Bronchial epithelial cell (primary cell): ENCODE measurements at places on chromosomes 2 and 18.

GRCh38 chr18:31497836-31498573 is at the start of gene DSG2:
TSS of gene DSG2 (plus strand) at chr18:31498177. CDS start at chr18:31498252, 75 bp downstream.
- peak; percentile 53 for DNase-seq

DNA sequence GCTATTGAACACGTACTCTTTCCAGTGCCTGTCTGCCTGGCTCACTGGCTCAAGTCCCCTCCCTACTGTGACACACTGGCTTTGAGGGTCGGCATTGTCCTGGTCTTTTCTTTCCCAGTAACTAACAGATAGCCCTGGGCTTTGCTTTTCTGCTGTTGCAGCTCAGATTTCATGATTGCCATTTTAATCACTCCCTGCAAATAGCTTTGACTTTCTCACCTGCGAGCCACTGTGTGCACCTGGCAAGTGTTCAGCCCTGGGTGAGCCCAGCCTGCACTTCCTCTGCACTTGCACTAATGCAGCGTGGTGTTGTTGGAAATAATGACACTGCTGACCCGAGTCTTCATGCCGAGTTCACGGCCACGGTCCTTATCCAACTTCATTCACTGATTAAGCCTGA is 52.9 kb downstream of the DCDC2C start:
- DNase-seq, result no peak

- DNase-seq, result peak; percentile 85
Observed at GRCh38 chr2:43714164-43714563, 37.9 kb upstream of the C1GALT1C1L start.

GRCh38 chr2:174337337-174338146 is 2.8 kb downstream of the SP9 start:
- no peak for DNase-seq

DNA sequence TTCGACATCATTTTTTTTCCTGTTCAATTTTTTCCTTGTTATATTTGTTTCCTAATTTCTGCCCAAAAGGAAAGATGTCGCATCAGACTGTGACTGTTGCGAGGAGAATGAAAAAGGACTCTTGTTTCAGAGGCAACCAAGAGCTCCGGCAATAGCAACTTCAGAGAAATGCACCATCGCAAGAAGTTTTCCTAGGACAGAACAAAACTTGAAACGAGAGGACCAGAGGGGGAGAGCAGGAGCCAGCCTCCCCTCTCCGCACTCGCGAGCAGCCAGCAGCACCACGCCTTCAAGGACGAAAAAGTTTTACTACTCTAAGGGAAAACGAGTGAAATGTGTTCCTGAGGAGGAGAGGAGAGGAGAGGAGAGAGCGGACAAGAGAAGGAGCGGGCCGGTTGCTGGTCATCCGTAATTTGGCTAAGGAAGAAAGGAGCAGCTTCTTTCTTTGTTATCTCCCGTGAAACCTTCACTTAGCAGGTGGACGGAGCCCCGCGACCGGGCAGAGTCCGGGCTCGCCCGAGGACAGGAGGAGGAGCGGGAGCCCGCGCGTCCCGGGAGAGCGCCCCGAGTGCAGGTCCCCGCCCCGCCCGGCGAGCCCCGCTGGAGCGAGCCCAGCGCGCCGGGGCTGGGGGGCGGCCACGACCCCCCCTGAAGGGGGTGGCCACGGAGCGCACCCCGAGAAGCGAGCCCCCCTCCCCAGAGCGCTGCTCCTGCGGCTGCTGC is 744 bp downstream of the POU3F3 start:
- no peak for DNase-seq

DNA sequence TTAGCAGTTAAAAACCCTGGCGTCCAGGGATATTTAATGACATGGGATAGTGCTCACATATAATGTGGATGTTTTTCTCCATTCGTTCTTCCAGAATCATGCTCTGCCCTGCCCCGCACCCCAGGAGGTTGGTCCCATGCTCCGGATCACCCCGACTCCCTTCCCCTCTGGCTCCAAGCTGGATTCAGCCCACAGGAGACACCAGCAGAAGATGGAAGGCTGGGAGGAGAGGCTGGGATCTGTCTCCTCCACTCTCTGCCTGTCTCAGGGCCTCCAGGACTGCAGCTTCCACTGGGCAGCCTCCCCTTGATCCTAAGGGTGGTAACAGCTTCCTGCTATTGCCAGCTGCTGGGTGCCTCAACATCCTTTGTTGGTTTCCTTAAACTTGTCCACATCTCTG is 24.5 kb downstream of the TMEM177 start:
- no peak for DNase-seq

DNA sequence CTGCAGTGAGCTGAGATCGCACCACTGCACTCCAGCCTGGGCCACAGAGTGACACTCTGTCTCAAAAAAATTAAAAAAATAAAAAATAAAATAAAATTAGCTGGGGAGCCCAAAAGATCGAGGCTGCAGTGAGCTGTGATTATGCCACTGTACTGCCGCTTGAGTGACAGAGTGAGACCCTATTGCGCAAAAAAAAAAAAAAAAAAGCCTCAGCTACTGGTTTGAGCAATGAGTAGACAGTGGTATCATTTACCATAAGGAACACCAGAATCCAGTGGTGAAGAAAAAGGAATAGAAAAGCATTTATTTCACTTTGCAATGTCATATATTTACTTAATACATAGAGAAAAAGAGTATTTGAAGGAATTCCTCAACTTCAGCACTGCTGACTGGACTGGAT is 3.0 kb downstream of the SAP130 start:
- no peak for DNase-seq

- DNase-seq, result peak; percentile 38
Observed at GRCh38 chr2:229268626-229269025, 2.5 kb downstream of the PID1 start.

DNA sequence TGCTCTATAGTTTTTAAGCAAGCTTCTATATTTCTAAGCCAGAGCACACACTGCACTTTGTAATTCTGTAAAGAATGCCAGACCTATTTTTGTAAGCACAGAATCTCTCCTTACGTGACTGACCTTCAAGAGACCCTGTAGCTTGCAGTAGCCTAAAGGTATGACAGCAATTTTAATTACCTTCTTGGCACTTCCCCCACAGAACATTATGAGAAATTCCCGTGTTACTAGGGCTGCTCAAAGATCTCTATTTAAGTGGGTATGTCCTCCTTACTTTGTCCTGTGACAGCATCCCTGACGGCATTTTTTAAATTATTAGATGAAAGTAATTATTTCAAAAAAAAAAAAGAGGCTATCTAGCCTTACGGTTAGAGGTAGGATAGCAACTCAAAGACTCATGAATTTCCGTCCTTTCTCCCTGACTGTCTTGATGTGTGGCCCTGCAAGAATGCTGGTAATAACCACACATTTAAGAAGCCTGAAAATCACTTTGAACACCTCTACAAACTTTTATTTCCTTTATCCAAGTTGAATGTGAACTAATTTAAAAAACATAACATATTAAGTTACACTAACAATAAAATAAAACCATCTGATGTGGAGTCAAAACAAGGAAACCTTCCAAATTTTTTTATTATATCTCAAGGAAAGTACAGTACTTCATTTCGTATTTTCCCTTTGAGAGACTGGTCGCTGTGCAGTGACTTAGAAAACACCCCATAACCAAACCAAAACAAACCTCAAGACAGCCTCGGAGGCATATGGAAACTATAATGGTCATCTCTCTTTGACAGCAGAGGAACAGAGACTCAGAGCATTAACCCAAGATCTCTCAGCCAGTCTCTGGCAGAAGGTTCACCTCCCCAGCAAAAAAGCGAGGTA is 54.9 kb downstream of the THUMPD2 start:
- no peak for DNase-seq

DNA sequence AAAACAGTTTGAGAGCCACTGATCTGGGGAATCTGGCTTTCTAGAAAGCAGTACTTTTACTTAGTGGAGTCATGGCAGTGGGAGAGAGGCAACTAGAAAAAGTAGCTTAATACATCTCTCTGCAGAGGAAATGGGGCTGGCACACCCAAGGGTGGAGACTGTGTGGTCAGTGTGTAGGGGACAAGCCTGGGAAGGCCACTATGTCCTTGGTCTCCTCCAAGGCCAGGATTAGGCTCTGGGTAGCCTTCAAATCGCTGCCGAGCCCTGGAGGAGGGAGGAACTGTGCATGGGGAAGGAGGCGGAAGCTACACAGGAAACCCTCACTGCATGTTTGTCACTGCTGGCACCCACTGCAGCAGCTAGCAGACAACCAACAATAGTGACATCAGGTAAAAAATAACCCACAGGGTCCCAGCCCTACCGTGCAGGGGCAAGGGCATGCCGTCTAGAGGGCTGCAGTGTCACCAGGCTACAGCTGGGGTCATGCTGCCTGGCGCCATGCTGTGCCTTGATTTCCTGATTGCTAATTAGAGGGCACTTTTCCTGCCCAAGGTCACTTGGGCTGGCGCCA is 34.8 kb downstream of the LBH start:
- DNase-seq, result no peak

DNA sequence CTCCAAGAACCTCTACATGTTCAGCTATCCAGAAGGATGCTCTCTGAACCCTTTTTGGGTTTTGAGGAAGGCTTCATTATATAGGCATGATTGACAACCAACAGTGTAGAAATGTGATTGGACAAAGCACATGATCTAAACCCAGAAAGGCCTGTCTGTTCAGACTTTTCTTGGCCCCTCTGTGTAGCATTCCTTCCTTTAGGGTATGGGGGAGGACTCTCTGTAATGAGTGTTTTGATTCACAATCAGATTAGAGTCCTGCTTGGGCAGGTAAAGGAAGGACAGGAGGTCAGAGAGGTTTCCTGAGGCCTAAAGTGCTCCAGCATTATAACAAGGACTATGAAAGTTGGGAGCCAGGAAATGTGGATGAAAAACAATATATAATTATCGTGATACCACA is 13.6 kb downstream of the GULP1 start:
- no peak for DNase-seq

DNA sequence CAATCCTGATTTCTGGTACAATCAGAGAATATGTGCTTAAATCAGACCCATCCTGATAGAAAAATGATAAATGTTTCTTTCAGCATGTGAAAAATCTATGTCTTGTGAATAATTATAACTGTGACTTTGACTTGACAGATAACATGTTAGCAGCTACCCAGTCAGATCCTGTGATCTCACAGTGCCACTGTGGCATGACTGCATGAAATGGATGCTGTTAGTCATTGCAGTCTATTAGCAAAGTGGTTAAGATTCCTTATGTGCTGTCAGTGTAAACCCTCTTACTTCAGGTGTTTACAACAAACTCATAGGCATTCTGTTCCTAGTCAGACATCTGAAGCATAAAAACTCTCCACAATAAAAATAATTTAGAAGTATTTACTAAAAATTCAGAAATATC is 244.6 kb upstream of the RND3 start:
- peak; percentile 79 for DNase-seq

DNA sequence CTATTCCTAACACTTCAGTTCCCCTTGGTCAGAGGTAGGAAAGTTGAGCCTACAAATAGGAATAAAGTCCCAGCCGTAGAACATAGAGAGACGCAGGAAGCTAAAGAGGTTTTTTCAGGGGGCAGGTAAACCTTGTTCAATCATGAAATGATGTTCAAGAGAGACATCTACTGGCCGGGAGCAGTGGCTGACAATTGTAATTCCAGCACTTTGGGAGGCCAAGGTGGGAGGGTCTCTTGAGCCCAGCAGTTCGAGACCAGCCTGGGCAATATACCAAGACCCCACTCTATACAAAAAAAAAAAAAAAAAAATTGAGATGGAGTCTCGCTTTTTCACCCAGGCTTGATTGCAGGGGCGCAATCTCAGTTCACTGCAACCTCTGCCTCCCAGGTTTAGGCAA is 66.7 kb upstream of the DNAJC10 start:
- peak; percentile 29 for DNase-seq

DNA sequence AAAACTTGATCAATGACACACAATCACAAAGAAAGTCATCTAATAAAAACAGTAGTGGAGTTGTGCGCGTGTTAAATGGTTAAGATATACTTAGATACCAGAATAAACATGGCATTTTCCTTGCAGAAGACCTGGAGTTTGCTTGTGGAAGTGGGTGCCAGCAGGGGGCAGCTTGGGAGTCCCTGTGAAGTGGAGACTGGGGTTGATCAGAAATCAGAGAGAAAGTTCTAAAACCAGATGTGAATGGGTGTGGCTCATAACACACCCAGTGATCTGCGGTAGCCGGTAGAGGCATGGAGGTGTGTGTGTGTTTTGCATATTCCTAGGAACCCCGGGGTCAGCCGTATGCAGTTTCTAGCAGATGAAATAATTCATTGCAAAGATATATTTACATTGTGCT is 300.1 kb upstream of the TRIB2 start:
- peak; percentile 43 for DNase-seq

DNA sequence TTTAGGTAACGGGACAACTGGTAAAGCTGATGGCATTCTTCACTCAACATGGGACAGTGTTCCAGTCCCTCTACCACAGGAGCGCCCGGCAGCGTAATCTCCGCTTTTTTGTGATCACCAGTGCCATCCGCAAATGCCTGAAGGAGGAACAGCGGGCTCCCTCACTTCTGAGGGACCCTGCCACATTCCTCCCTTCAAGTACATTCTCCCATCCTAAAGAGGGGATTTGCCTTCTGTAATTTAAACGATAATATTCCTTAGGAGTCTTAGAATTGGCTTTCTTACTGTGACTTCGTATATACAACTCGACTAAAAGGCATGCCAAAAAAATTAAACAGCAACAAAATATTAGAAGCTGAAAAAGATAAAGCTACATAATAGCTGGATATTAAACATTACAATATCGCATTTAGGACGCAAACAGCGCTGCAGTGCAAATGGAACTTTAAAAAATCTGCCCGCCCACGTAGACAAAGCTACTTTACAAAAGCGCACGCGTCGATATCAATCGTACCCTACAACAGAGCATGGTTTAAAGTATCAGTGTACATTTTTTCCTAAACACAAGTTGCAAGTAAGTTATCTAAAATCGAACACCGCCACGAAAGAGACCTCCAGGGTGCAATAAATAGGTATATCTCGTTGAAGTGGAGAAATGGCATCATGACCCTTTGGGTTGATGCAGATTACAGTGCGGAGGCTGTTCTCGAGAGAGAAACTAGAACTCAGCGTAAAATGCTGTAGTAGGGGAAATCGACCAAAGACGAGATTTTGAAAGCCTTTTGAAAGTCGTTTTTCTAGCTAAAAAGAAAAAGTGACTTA is 2.3 kb upstream of the VSNL1 start:
- DNase-seq, result peak; percentile 53

- DNase-seq, result no peak
Observed at GRCh38 chr18:35618696-35619095, 37.2 kb downstream of the GALNT1 start.

DNA sequence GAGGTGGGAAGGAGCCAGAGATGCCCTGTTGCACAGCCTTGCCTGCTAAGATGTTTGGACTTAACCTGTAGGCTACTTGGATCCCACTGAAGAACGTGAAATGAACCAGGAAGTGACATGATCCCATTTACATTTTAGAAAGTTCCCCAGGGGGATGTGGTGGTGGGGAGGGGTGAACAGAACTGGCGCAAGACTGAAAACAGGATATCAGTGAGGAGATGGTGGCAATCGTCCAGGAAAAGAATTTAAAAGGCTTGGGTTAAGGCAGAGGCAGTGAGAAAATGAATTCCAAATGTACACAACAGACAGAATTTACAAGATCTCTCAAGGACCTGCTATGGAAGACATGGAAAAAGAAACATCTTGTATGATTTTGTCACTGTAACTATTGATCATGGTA is 42.3 kb downstream of the SULT1C2 start:
- DNase-seq, result no peak

- no peak for DNase-seq
Observed at GRCh38 chr2:150566289-150566688, 78.8 kb upstream of the RND3 start.
